Activated naive CD4-positive, alpha-beta T cell treated with anti-CD3 and anti-CD28 coated beads for 36 hours (primary cell): ENCODE measurements at places on chromosomes 12 and 14.

GRCh38 chr14:36768638-36769337 lies 107.1 kb downstream of the PAX9 start:
- DNase-seq, result no peak

GRCh38 chr12:51441583-51441982 lies 17.0 kb downstream of the SLC4A8 start:
- DNase-seq, result peak; percentile 18

DNA sequence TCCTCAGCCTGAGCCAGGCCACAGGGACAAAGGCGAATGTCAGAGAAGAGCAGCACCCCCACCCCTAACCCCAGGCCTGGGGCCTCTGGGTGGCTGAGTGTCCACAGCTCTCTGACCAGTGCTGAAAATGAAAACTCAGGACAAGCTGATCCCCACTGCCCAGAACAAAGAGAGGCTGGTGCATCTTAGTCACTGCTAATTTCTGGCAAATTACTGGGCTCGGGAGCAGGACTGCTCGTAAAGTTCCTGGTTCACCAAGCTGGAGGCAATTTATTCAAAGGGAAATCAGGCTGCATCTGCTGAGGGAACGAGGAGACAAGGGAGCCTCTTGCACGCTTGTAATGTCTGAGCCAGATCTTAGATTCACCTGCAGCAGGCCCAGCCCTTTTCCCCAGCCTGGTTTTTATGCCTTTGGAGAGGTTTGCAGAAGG lies 43.2 kb downstream of the CALM1 start:
- DNase-seq, result no peak

DNA sequence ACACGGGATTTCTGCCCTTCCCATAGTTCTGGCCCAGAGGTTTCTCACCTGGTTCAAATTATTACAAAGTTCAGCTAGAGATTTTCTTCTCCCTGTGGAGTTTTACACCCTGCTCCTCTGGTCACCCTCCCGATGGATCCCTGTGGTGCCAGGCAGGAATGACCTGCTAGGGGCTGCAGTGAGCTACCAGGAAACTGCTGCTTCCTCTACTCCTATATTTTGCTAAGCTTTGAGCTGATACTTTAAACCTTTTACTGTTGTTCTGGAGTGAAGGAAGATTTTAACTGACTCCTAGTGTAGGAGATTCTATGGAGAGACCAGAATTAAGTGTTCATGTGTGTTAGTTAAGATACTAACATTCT lies 30.4 kb upstream of the LRIG3 start:
- DNase-seq, result no peak

DNA sequence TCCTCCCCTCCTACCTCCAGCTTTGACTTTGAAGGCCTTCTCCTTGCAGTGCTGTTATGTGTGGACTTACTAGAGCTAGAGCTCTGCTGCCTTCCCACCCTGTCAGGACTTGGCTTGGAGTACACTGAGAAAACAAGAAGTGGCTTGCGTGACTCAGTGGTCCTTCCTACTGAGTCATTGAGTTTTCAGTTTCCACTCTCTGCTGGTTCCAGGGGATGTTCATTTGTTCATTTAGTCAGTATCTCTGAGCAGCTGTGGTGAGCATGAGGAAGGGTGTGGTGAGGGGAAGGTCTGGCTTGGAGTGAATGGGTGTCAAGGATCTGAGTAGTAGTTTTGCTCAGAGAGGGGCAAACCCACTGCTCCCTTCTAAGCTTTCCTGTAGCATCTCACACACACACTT lies 17.2 kb upstream of the ELK3 start:
- peak; percentile 91 for DNase-seq

DNA sequence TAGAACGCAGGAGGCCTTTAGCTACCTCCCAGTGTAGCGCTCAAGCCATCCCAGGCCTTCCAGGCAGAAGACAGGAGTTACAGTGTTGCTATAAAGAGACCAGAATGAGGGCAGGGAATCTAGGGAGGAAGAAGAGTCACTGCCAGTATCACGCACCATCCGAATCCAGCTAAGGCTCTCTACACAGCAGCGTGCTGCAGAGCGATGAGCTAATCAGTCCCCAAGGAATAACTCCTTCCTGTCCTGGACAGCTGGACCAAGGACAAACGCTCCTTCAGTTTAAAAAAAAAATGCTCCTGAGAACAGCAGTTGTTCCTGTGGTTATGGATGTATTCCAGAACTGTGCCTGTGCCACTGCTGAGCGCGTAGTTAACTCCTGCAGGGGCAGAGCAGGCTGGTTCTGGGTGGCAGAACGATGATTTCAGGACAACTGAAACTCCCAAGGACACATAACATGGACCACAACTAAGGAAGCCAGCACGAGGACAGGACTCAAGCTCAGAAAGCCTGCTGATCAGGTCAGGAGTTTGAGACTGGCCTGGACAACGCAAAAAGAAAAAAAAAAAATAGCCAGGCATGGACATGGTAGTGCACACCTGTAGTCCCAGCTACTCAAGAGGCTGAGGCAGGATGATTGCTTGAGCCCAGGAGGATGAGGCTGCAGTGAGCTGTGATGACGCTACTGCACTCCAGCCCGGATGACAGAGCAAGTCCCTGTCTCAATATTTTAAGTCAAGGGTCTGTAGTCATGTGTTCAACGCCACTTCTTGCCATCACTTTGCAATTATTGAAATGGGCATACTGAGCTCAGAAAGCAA lies 2.6 kb downstream of the IFFO1 start:
- DNase-seq, result no peak

DNA sequence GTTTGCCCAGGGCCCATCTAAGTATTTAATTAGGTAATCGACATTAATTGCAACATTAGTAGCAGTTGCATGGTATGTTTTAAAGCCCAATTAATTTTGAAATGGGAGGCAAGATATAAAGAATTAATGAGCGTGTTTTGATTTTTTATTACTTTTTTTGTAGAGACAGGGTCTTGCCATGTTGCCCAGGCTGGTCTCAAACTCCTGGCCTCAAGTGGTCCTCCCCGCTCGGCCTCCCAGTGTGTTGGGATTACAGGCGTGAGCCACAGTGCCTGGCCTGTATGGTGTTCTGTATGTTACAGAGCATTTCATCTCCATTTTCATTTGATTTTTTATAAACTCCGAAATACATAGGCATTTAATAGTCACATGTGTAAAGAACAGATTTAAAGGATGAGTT lies 856 bp downstream of the GOLGA5 start:
- no peak for DNase-seq
